ENCODE measurements at places on chromosomes 11 and 22.

DNA sequence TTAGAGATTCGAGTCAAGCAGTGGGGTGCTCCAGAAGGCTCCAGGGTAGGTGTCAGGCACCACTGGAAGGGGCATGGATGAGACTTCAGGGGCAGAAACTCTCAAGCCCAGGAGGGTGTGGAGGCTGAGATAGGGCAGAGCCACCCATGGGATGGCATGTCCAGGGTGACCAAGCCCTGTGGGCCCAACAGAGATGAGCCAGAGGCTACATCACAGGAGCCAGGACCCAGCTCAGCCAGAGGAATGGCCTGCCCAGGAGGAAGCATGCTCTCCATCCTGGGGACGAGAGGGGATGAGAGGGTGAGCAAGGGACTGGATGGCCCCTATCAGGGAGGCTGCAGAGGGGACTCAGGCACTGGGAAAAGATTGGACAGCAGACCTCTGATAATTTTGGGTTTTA is 42.8 kb downstream of the SLCO2B1 start:
- DNase-seq = no peak

DNA sequence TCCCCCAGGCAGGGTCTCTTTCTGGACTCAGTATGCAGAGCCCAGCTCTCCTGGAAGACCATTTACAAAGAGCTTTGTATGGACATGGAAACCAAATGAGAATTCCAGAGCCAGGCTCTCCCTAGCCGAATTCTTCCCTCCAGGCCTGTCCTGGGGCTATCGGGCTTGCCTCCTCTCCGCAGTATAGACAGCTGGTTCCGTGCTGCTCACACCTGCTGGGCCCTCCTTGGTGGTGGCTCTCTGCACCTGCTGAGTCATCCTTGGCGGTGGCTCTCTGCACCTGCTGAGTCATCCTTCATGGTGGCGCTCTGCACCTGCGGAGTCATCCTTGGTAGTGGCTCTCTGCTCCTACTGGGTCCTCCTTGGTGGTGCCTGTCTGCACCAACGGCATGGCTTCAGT is 743.5 kb downstream of the BRD1 start:
- DNase-seq = no peak

- DNase-seq = peak; percentile 48
These were observed 37.9 kb downstream of the CELF1 start for GRCh38 chr11:47514825-47515647.

GRCh38 chr11:46188017-46188416 is 66.8 kb upstream of the PHF21A start:
- DNase-seq = no peak

DNA sequence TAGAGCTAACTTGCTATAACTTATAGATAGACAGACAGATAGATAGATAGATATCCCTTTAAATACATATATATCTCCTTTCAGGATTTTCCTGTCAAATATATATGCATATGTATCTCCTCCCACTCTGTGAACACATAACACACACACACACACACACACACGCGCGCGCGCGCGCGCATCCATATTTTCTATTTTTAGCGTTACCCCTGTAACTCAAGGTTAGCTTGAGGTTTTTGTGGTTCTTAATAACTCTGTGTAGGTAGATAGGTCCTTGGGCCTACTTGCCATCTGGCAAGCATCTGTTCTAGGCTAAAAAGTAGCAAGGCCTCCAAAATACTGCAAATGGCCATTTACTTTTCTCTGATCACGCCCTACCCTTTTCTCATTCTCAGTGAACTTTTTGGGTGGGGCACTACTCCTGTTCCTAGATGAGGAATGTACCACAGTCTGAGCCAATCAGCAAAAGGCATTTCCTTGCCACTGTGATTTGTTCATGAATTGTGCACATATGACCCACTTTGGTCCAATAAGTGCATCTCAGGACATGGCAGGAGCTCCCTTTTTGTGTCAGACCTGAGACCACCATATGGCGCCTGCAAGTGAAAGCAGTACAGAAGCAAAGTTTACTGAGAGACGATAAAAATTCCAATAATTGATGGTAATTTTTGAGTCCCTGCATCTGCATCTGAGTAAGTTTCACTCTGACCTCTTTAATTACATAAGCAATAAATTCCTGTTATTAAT is 740.5 kb upstream of the API5 start:
- DNase-seq = no peak

GRCh38 chr11:57410287-57410686 is 16.6 kb downstream of the SLC43A3 start:
- DNase-seq = no peak
